ENCODE measurements at places on chromosomes 16 and 17.

DNA sequence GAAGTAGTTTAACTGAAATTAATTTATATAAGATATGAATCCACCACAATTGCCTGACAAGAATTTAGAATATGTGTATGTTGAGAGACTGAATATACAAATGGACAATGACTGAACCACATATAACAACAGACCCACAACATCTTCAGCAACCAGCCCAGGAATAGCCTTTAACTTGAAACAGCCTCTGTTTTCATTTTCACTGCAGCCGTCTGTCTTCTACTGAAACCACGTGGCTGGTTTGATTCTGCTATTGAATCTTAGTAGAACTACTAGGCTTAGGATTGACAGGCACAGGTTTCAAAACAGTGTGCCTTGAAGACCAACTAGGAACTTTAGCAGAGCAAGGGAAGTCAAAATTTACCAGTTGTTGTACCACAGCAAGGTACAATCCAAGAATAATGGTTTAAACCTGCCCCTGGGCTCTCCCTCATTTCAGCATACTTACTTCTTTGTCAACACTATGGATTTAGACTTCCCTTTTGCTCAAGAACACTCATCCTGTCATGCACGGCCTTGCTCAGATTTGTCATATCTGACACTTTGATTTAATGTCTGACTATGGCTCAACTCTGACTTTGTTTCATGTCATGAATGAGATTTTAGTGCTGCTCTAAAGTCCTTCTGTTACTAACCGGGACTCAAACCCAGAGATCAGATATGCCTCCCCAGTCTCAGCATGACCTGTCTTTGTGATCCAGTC is 355.0 kb downstream of the KIF2B start:
- H3K27me3 ChIP-seq, result no peaks in the 10 kb centered on the region
- H3K4me1 ChIP-seq, result no peaks in the 10 kb centered on the region
- no peak overlapping the region for H3K27ac ChIP-seq
- H3K36me3 ChIP-seq, result no peaks in the 10 kb centered on the region

- no peaks in the 10 kb centered on the region for H3K36me3 ChIP-seq
- no peak overlapping the region for H3K27ac ChIP-seq
- peaks cover 96% of the 10 kb centered on the region for H3K27me3 ChIP-seq
- peaks cover 14% of the 10 kb centered on the region for H3K4me1 ChIP-seq
These were observed 7.2 kb downstream of the ALOX12B start for GRCh38 chr17:8080208-8080798.

DNA sequence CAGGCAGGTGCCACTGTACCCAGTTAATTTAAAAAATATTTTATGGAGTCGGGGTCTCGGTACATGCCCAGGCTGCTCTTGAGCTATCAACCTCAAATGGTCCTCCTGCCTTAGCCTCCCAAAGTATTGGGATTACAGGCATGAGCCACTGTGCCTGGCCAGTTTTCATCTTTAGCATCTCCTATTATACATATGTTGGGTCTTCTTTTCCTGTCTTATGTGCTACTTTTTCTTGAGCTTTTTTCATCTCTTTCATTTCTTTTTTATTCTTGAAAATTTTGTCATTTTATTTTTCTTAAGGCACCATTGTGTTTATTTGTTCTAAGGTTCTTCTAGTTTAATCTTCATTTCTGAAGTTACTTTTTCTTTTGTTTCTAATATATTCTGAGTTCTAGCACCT is 20.7 kb downstream of the BANP start:
- H3K27me3 ChIP-seq, result no peaks in the 10 kb centered on the region
- H3K27ac ChIP-seq, result no peak overlapping the region
- H3K4me3 ChIP-seq, result no peak overlapping the region
- peaks cover 13% of the 10 kb centered on the region for H3K36me3 ChIP-seq
- no peak for DNase-seq

DNA sequence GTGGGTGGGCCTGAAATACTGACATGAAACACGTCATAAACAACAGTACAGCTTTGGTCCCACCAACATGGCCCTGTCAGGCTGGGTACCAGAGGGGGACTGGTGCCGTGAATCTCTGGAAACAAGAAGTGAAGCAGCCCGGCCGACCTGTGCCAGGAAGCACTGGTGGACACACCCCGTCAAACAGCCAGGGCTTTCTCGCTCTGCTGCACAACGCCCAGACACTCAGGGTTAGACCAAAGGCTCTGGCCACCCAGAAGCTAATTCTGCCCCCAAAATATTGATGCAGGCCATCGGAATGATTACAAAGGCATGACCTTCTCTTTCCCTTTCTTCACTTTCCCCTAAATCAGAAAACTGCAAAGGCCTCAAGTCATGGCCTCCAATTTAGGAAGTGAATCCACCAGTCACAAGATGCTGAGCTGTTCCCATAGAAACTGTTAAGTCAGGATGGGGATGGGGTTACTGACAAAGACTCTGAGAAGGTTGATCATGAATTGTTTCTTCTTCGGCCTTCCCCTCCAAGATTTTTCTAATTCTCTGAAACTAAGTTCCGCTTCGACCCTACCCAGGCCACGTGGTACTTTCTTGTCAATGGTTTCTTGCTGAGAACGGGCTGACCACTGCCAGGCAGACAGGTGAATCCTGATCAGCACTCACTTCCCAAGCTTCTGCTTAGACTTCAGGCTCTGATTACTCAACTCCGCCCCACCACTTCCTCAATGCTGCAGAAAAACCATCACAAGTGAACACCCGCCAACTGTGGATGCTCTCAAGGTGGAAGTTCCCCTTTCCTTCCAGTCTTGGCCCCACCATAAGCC is 6.7 kb downstream of the PITPNA start:
- H3K36me3 ChIP-seq, result peaks cover 29% of the 10 kb centered on the region
- no peaks in the 10 kb centered on the region for H3K27me3 ChIP-seq
- peak overlapping the region; percentile 83 for H3K27ac ChIP-seq
- no peak overlapping the region for H3K4me3 ChIP-seq

DNA sequence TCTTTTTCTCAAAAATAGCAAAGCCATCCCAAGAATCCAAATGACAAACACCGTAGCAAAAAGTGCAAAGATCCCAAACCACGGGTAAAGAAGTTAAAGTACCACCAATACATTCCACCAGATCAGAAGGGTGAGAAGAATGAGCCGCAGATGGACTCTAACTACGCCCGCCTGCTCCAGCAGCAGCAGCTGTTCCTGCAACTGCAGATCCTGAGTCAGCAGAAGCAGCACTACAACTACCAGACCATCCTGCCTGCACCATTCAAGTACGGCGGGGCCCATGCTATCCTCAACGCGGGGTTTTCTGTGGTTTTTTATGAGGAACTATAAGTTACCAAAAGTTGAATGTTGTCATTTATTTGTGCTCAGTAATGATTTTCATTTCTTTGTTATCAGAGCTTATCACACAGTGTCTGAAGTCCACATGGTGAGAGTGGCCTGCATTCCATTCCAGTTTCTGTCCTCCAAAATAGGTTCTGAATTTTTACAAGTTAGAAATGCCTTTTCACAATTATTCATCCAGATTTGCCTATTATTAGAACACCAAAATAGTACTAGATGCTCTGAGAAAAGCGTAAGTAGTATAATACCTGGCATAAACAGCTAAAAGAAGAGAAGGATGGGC is 169.2 kb downstream of the MRTFB start:
- H3K4me1 ChIP-seq, result no peaks in the 10 kb centered on the region
- H3K4me3 ChIP-seq, result no peak overlapping the region
- peak overlapping the region; percentile 19 for H3K27ac ChIP-seq
- DNase-seq, result peak; percentile 81

DNA sequence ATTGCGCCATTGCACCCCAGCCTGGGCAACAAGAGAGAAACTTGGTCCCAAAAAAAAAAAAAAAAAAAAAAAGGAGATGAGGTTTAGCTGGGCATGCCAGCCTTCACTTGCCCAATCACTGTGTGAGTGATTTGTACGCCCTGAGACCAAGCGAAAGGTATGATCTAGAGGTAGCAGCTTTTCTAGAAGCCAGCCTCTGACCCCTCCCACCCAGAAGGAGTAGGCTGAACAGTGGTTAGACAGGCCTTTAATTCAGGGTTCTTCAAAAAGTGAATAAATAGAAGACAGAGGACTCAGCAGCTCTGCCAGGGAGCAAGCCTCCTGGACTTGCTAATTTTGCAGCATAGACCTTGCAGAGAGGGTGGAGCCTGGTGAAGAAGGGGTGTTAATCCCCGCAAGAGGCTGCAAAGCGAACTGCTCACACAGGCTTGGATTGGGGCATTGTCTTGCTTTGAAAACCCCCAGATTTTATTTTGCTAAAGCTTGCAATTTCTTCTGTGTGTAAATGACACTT is 7.1 kb upstream of the CYTH1 start:
- no peaks in the 10 kb centered on the region for H3K36me3 ChIP-seq
- peaks cover 15% of the 10 kb centered on the region for H3K4me1 ChIP-seq
- H3K27ac ChIP-seq, result peak overlapping the region; percentile 71
- DNase-seq, result no peak
- no peak overlapping the region for H3K4me3 ChIP-seq
- no peaks in the 10 kb centered on the region for H3K27me3 ChIP-seq

DNA sequence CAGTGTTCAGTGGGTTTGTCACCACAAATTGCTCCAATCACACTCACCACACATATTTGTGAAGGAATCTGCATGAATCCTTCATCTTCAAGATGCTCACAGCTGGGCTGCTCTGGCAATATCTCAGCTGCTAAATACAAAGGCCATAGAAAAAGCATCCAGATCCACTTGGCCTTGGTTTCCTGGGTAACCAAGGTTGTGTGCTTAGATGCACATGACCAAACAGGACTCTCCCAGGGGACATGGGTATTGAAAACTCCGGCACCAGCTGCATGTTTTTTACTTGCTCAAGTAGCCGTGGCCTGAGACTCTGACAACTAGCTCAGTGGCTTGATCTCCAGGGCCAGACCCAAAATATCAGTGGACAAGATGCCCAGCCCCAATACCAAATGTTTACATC is 131.3 kb downstream of the CBLN1 start:
- H3K4me1 ChIP-seq, result no peaks in the 10 kb centered on the region
- H3K4me3 ChIP-seq, result no peak overlapping the region
- H3K27ac ChIP-seq, result no peak overlapping the region
- no peaks in the 10 kb centered on the region for H3K27me3 ChIP-seq
- DNase-seq, result no peak
- H3K36me3 ChIP-seq, result no peaks in the 10 kb centered on the region

GRCh38 chr16:27717726-27718125 is 167.8 kb downstream of the KATNIP start:
- H3K36me3 ChIP-seq, result no peaks in the 10 kb centered on the region
- H3K27ac ChIP-seq, result no peak overlapping the region

GRCh38 chr17:68061512-68062313 is 26.2 kb downstream of the KPNA2 start:
- no peaks in the 10 kb centered on the region for H3K36me3 ChIP-seq
- no peaks in the 10 kb centered on the region for H3K4me1 ChIP-seq
- no peak for DNase-seq

- H3K4me1 ChIP-seq, result no peaks in the 10 kb centered on the region
- H3K27ac ChIP-seq, result no peak overlapping the region
- no peak overlapping the region for H3K4me3 ChIP-seq
- DNase-seq, result no peak
- H3K36me3 ChIP-seq, result no peaks in the 10 kb centered on the region
These were observed 182.6 kb downstream of the C16orf78 start for GRCh38 chr16:49556249-49556605.

- no peaks in the 10 kb centered on the region for H3K36me3 ChIP-seq
- no peaks in the 10 kb centered on the region for H3K27me3 ChIP-seq
- no peak for DNase-seq
These were observed 903.4 kb upstream of the CDH8 start for GRCh38 chr16:62939687-62940086.
